ENCODE measurements at places on chromosomes 11 and 22. TPM values are rescaled to one million over a fixed set of nuclear protein-coding genes. Genes with fewer than 3 reads are reported as not detected.
A peak's percentile ranks its signal among the peaks of the same experiment; 100 is the strongest.

GRCh38 chr11:12842933-12843636, 166.0 kb upstream of the RASSF10 start:
- no peaks in the 10 kb centered on the region for H3K36me3 ChIP-seq
- H3K27me3 ChIP-seq, result peaks cover 20% of the 10 kb centered on the region
- no peak overlapping the region for H3K27ac ChIP-seq
- DNase-seq, result no peak

GRCh38 chr11:1668911-1669473, 28.0 kb upstream of the KRTAP5-6 start:
- peaks cover 35% of the 10 kb centered on the region for H3K27me3 ChIP-seq
- H3K4me3 ChIP-seq, result no peak overlapping the region
- no peak overlapping the region for H3K27ac ChIP-seq
- no peaks in the 10 kb centered on the region for H3K4me1 ChIP-seq
- H3K36me3 ChIP-seq, result no peaks in the 10 kb centered on the region

- no peak overlapping the region for H3K27ac ChIP-seq
- H3K27me3 ChIP-seq, result peaks cover 65% of the 10 kb centered on the region
- peaks cover 2% of the 10 kb centered on the region for H3K4me1 ChIP-seq
- H3K36me3 ChIP-seq, result no peaks in the 10 kb centered on the region
- H3K4me3 ChIP-seq, result no peak overlapping the region
- peak; percentile 50 for DNase-seq
Observed at GRCh38 chr22:37330200-37331033, 48.1 kb downstream of the CYTH4 start.

DNA sequence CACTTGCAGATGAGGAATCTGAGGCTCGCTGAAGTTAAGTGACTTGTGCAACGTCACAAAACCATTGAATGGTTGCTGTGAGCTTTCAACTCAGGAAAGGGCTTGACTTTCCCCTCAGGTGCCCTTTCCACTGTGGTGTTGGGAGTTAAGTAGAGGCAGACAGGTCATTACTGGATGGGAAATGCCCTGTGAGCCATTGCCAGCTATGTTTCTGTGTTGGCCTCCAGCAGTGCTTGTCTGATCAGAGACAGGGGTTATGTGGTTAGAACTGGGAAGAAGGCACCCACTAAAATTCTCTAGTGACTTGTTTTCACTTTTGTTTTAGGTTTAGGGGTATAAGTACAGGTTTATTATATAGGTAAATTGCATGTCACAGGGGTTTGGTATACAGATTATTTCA, 96.6 kb downstream of the FDX1 start:
- peaks cover 14% of the 10 kb centered on the region for H3K4me1 ChIP-seq
- H3K4me3 ChIP-seq, result no peak overlapping the region
- H3K27me3 ChIP-seq, result no peaks in the 10 kb centered on the region
- peak; percentile 7 for DNase-seq
- H3K36me3 ChIP-seq, result peaks cover 1% of the 10 kb centered on the region

GRCh38 chr11:9094420-9094819, 3.0 kb upstream of the SCUBE2 start:
- H3K4me1 ChIP-seq, result peaks cover 2% of the 10 kb centered on the region
- no peak for DNase-seq
- no peak overlapping the region for H3K27ac ChIP-seq
- H3K27me3 ChIP-seq, result peaks cover 44% of the 10 kb centered on the region
- no peaks in the 10 kb centered on the region for H3K36me3 ChIP-seq
- no peak overlapping the region for H3K4me3 ChIP-seq

- H3K4me3 ChIP-seq, result peak overlapping the region; percentile 55
- peak overlapping the region; percentile 77 for H3K27ac ChIP-seq
- H3K4me1 ChIP-seq, result peaks cover 16% of the 10 kb centered on the region
- peaks cover 2% of the 10 kb centered on the region for H3K27me3 ChIP-seq
Observed at GRCh38 chr11:68749229-68750123, 1.8 kb downstream of the TESMIN start.

The OR52J3 gene
- total RNA-seq, result not detected
